ENCODE measurements at places on chromosomes 2 and 18.

DNA sequence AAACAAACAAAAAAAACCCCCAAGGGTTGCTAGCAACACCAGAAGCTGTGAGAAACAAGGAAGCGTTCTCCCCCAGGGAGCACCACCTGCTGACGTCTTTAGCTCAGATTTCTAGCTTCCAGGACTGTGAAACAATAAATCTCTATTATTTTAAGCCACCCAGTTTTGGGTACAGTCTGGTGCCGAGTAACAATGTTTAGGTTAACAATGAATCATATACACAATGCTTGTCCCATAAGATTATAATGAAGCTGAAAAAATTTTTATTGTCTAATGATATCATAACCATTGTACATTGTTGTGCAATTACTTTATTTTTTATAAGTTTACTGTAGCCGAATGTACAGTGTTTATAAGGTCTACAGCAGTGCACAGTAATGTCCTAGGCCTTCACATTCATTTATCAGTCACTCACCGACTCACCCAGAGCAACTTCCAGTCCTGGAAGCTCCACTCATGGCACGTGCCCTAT is 72.1 kb upstream of the CAB39 start:
- no peak for DNase-seq

- DNase-seq: no peak
These were observed 155.7 kb upstream of the RAB12 start for GRCh38 chr18:8453528-8453927.

DNA sequence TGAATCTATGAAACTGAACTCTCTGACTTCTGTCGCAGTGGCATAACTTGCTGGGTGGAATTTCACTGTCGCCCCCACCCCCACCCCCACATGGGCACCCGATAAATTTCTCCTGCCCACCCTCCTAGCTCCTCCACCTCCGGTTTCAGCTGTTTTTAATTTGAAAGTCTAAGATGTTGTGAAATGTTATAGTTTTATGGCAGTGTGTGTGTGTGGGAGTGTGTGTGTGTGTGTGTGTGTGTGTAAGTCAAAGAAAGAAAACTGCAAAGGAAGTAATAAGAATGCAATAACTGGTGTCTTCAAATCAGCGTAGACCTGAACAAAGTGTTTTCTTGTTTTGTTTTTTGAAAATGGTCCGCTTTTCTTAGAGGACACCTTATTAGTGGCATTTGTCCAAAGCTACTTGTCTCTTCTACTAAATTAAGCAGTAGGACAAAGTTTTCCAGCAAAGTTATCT is 388 bp downstream of the DTNA start:
- no peak for DNase-seq

DNA sequence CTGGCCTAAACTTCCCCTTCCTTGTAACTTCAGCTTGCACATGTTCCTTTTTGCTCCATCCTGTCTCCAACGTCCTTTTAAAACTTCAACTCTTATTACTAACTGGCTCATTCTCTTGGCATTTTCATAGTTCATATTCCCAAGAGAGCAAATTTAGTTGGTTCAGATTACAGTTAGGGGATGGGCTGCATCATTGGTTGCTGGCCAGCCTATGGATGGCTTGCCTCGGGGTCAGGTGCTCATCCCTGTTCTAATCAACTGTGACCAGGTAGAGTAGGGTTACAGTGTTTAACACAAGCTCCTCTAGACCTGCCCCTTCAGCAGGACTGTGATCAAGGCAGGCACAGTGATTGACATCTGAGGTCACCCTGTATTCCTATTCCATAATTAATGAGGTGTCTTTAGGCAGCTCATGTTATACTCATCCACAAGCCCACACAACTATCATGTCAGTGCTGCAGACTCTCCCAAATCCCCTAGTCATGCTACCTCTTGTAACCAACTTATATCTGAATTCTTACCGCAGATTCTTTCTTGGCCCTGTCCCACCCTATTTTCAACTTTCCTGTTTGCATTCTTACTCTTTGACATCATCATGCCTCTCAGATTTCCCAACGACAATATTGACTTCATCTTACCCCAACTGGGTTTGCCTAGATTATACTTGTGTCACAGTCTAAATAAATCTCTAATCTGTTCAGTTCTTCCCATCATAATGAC is 293.3 kb downstream of the MTX2 start:
- no peak for DNase-seq

GRCh38 chr2:147096671-147097070 is 748.2 kb upstream of the ACVR2A start:
- DNase-seq: no peak

DNA sequence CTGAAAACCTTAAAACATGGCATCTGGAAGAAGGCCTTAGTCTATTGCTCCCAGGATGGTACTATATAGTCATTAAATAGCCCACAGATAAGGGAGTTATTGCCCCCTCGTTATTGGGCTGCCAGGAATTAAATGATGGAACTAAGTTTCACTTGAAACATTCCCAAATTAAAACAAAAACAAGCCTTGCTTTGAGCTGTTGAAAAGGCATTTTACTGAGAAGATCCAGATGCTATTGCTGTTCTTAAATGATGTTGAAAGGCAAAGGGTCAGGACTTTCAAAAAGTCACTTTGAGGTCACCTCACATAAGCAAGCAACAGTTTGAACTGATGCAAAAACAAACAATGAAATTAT is 2.0 kb upstream of the AMMECR1L start:
- no peak for DNase-seq

DNA sequence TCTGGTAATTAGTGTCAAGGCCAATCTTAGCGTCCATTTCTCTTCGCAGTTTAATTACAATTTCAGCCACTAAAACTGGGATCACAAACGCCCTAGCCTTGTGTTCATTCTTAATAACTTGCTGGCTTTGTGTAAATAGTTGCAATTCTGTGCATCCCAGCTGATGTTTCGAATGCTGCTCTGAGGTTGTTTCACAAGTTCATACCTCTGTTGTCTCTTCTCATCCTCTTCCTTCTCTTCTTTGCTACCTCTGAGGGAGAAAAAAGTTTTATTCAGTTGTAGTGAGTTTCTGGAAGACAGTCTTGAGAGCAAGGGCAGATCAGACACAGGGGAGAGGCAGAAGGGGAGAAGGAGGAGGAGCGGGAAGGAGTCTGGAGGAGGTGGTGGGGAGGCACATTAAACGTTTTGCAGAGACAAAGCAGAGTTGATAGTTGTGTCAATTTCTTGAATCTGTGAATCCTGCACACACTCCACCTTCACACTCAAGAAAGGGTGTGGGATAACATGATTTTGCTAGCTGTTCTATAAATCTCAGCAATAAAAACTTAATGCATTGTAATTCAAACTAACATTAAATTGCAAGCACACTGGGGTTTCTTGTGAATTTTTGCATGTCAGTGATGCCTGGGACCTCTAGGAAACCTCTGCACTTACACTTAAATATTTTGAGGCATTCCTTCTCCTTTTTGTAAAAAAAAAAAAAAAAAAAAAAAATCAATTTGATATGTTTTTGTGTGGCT is 6.8 kb downstream of the MEIS1 start:
- DNase-seq: peak; percentile 34

DNA sequence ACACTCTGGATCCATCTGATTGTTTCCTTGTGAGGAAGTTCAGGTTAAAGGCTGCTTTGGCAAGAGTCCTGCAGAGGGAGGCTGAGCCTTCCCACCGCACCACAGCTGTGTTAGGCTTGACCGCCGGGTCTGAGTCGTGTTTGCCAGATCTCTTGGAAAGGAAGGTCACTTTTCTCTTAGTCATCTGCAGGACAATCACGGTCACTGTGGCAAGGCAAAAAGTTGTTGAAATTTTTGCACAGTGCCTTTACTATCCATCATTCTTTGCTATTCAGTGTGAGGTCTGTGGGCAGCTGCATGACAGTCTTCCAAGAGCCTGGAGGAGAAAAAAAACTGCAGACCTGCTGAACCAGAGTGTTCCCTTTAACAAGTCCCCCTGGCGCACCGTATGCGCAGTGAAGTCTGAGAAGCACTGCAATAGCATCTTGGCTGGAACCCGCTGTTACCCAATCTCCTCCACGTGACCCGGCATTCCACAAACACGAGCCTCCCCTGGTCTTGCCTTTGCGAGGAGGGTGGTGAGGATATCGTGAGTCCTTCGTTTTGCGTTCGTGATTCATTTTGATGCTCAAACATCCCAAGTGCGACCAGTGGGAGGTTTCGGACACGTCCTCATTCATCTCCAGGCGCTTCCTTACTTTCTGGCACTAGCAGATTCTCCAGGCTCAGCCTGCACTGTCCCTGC is 23.0 kb downstream of the BIN1 start:
- no peak for DNase-seq

DNA sequence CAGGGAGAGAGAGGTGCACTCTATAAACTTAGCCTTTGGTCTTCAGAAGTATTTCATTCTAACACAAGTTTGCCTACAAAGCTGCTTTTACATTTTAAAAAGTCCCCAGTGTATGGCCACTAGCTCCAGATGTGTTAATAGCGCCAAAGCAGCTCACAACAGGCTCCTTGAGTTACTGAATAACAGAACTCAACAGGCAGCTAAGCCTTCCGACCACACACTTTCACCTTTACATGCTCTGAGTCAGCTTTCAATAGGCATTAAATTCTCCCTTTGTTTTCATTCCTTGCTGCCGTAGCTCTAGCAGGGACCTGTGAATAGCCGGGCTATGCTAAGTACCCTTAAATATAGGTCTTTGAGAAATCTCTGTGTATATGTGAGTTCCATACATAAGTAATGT is 262.8 kb upstream of the PARD3B start:
- DNase-seq: no peak

- no peak for DNase-seq
These were observed 894 bp downstream of the SMAD7 start for GRCh38 chr18:48949606-48950535.

GRCh38 chr2:24926602-24927252 is 6.7 kb upstream of the ADCY3 start:
- DNase-seq: no peak

GRCh38 chr2:6202756-6203155 is 510.6 kb downstream of the SOX11 start:
- no peak for DNase-seq

DNA sequence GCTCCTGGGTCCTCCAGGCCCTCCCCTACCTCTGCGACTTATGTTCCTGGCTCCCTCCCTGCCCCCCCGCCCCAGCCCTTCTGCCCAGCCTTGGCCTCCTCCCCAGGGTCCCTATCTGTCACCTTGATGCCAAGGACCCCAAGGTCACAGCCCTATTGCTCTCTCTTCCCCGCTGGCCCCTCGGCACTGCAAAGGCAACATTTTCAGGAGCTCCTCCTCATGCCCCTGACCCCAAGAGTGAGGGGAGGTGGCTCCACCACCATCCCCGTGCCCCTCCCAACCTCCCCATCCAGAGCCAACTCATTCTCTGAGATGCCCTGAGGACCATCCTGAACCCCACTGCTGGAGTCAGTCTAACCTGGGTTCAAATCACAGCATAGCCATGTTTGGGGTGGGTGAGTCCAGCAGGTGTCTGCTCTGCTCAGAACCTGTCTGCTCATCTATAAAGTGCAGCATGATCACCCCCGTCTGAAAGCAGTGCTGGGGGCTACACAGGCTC is 11.7 kb downstream of the LIMS2 start:
- DNase-seq: no peak

DNA sequence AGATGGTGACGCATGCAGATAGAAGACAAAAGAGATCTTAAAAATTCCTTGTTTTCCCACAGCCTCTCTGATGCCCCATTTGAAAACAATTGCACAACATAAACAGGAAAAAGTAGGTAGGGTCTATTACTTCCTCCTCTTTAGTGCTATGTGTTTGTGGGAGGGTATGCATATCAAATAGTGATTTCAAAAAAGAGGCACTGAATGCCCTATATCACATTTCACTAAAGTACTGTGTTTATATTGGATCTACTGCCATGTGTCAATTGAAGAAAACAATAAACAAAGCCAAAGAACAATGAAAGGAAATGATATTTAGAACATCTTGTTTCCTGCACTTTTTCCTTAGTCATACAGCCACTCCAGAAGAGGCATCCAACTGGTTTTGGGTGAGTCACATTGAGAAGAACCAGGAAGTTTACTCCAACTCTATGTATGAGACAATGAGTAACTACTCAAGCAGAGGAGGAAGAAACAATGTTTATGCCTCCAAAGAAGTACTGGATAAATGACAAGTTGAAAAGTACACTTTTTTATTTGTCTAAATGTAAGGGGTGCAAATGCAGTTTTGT is 583.6 kb downstream of the FBXO15 start:
- no peak for DNase-seq

DNA sequence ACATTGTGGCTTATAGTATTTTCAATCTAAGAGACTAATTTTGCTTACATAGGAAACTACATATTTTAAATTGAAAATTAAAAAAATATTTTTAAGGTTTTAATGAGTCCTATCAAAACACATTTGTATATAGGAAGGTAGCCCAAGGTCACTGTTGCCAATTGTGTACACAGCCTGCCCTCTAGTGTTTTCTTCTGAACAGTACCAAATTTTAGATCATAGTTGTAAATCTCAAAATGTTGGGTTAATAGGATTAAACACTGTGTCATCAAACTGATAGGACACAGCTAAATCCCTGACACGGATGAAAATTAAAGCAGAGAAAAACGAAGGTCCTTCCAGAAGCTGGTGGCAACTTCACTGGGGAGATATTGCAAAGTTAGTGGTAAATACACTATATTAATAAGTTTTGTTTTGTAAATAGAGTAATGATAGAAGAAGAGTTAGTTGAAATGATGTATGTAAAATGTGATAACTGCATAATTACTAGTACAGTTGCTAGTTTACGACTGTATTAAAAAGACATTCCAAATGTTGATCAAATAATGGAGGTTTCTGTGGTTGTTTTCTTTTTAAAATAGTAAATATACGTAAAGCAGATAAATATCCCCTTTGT is 19.7 kb downstream of the CLUL1 start:
- peak; percentile 34 for DNase-seq

GRCh38 chr18:6248017-6248416 is 166.7 kb downstream of the L3MBTL4 start:
- DNase-seq: no peak

GRCh38 chr2:142525720-142526119 is 351.7 kb upstream of the KYNU start:
- DNase-seq: no peak

- DNase-seq: no peak
These were observed 11.8 kb downstream of the NCKAP1 start for GRCh38 chr2:183026424-183026823.

GRCh38 chr2:58911877-58912276 is 670.8 kb upstream of the FANCL start:
- no peak for DNase-seq
